ENCODE measurements at places on chromosomes 5 and 9.
A peak's percentile ranks its signal among the peaks of the same experiment; 100 is the strongest.

- DNase-seq, result peak; percentile 29
Measured at GRCh38 chr9:89606049-89606623, 1.3 kb downstream of the GADD45G start.

- DNase-seq, result no peak
Measured at GRCh38 chr5:22572941-22573340, 280.2 kb downstream of the CDH12 start.

- no peak for DNase-seq
Measured at GRCh38 chr9:7816021-7816420, 16.4 kb upstream of the DMAC1 start.

DNA sequence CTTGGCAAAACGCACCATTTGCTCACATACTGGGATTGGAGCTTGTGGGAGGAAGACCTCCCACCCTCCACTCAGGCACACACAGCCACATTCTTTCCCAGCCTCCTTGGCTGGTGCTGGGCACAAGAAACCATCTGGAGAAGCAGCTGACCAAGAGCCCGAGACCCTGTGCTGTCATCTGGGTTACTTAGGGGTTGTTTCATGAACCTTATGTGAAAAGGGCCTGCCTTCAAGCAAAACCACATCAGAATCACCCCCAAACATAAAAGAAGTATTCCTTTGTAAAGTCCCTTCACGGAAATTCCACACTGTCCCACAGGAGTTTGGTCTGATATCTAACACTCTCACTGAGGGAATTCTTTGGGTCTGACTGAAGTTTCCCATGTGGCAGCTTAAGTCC is 172.1 kb downstream of the NR3C1 start:
- DNase-seq, result no peak

GRCh38 chr5:21140987-21141386 is 1153.0 kb upstream of the CDH18 start:
- no peak for DNase-seq

DNA sequence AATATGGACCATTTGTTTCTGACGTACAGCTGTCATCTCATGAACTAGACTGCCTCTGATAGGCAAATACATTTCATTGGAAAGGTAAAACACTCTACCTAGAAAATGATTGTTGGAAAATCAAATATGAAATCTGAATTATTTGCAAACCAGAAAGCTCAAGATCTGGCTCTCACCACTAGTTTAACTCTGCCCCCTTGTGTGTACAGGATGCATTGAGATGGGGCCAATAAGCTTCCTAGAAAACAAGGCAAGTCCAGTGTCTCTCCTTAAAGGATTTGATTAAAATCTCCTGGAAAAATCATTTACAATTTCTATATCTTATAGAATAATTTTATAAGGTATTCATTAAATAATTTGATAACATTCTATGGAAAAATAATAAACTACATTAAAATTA is 311.9 kb upstream of the ANKH start:
- DNase-seq, result no peak

DNA sequence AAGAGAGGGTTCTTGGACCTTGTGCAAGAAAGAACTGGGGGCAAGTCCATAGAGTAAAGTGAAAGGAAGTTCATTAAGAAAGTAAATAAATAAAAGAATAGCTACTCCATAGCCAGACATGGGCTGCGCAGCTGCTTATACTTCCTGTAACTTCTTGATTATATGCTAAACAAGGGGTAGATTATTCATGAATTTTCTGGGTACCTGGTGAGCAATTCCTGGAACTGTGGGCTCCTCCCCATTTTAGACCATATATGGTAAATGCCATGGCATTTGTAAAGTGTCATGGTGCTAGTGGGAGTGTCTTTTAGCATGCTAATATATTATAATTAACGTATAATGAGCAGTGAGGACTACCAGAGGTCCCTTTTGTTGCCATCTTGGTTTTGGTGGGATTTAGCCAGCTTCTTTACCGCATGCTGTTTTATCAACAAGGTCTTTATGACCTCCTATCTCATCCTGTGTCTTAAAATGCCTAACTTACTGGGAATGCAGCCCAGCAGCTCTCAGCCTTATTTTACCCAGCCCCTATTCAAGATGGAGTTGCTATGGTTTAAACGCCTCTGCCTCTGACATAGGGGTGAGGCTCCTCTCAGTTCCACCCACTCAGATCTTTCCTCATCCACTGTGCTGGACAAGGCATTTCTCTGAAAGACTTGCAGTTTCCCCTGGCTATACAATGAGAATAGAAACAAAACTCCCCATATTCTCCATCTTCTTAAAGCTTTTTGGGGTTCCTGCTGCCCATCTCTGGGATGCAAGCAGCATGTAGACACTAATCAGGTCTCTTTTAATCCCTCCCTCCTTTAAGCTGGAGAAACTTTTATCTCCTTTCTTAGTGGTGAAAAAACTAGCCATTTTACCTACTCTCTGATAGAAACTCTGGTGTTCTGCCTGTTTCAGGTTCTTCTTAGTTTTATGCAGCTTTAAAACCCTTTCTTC is 91.2 kb downstream of the ARRDC3 start:
- no peak for DNase-seq

- DNase-seq, result no peak
Measured at GRCh38 chr5:74801941-74802340, 34.9 kb downstream of the NSA2 start.

- no peak for DNase-seq
Measured at GRCh38 chr9:103152473-103152872, 157.3 kb downstream of the CYLC2 start.

GRCh38 chr5:144531188-144531587 is 360.5 kb downstream of the KCTD16 start:
- no peak for DNase-seq

- no peak for DNase-seq
Measured at GRCh38 chr9:107375651-107376369, 92.7 kb downstream of the RAD23B start.

- DNase-seq, result no peak
Measured at GRCh38 chr9:108182950-108183381, 672.8 kb downstream of the ACTL7B start.

DNA sequence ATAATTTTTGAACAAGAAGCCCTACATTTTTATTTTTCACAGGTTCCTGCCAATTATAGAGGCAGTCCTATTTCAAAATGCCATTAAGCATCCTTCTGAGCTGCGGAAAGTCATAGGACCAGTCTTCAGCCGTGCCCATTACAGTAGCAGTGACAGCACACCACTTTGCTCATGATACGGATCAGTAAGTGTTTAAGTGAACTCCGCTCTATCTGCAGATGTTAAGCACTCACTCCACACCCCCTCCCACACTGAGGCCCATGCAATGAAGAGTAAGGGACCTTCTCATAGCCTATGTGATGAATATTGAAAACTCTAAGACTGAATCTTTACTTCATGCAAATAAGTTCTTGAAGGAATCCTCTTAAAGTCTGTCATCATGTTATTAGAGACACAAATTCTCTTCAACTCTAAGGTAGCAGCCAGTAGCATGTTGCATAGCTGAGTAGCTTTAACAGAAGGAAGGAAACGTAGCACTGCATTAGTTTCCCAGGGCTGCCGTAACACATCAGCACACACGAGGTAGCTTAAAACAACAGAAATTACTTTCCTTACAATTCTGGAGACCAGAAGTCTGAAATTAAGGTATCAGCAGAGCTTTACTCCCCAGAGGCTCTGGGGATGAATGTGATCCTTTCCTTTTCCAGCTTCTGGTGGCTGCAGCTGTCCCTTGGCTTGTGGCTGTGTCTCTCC is 20.3 kb upstream of the TAF11L2 start:
- no peak for DNase-seq

- DNase-seq, result no peak
Measured at GRCh38 chr9:37902796-37903646, 906 bp downstream of the SLC25A51 start.

DNA sequence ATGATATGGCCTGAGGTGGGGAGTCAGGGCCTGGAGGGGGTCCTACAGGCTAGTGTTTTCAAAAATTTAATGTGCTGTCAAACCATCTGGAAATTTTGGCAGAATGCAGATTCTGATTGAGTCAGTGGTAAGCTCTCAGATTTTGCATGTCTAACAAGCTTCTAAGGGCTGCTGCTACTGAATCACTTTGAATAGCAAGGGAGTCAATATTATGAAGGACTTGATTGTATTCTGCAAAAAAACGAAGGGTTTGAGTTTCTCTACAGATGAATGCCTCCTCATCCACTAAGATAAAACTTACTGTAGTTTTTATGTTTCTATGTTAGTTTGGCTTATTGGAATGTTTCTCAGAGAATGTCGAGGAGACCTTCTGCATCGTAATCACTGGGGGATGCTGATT is 179.5 kb downstream of the TMEM38B start:
- DNase-seq, result no peak

DNA sequence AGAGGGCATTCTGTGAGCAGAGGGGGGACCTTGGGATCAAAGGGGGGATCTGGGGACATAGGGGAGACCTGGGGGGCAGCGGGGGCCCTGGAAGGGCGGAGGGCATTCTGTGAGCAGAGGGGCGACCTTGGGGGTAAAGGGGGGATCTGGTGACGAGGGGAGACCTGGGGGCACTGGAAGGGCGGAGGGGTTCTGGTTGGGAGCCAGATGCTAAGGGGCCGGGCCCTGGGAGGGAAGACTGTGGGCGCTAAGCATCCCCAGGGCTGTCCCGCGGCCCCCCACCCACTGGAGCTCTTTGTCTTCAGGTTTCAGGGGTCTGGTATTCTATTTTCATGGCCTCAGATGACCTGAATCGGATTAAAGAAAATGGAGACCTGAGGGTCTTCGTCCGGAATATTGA is 748 bp downstream of the LCN9 start:
- no peak for DNase-seq

Measured in stimulated activated CD4-positive, alpha-beta T cell treated with anti-CD3 and anti-CD28 coated beads, Interleukin-12 subunit alpha, Interleukin-12 subunit beta, amount 100 ng/mL, for 4 hours (primary cell).